ENCODE measurements at places on chromosomes 13 and 19.

GRCh38 chr13:59208405-59209195 lies 955.1 kb downstream of the DIAPH3 start:
- no peak for DNase-seq

DNA sequence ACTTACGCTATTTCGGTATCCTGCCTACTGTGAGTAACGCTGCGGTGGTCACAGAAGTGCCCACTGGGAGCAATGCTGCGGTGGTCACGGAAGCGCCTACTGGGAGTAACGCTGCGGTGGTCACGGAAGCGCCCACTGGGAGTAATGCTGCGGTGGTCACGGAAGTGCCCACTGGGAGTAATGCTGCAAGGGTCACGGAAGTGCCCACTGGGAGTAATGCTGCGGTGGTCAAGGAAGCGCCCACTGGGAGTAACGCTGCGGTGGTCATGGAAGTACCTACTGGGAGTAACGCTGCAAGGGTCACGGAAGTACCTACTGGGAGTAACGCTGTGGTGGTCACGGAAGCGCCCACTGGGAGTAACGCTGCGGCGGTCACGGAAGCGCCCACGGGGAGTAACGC lies 52.1 kb upstream of the SOX1 start:
- DNase-seq = no peak

DNA sequence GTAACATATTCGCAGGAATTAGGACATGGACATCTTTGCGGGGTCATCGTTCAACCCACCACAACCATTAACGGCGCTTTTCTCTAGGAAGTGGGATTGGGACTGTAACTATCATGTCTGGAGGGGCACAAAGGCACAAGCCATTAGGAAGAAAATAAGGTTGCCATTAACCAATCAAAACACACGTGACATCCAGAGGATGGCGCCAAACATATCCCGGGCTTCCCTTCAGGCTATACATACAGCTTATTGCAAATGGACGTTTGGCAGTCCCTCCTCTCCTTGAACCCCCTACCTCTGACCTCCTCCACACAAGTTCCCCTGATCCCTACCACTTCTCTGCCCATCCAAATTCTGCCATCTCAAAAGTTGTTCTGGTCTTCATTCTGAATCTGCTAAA lies 26.6 kb upstream of the GSX1 start:
- DNase-seq = no peak

GRCh38 chr19:49347835-49348234 lies 12.6 kb downstream of the CD37 start:
- DNase-seq = no peak

DNA sequence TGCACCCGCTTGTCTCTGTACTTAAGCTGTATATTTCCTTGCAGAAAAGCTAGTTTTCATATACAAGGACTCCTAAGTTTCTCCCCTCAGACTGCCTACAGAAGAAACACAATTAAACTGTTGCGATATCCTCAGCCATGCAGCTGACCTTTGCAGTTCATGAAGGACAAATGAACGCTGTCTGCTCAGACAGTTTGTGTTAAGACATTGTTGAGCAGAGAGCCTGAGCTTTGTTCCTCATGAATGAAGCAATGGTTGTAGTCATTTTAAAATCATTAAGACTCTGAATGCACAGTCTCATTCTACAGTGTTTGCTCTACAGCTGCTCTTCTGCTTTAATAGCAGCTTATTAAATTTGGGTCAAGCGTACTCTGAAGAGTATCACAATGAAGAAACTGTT lies 23.2 kb upstream of the MAB21L1 start:
- no peak for DNase-seq

GRCh38 chr19:55193481-55193880 lies 13.4 kb upstream of the SYT5 start:
- DNase-seq = no peak

DNA sequence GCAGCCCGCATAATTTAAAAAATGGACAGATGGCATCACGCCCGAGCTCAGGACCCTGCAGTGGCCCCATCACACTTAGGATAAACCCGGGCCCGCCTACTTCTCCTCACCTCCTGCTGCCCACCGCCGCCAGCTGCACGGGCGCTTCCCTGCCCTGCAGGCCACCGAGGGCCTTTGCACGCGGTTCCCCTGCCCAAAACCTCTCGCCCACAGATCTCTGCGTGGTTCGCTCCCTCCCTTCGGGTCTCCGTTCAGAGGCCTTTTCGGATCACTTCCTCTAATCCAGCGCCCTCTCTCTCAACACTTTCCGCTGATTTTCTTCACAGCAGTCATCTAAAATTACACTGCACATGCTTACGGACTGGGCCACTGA lies 1.8 kb downstream of the SHISA7 start:
- no peak for DNase-seq

- peak; percentile 36 for DNase-seq
Measured at GRCh38 chr19:4115050-4115817, 8.7 kb downstream of the MAP2K2 start.

DNA sequence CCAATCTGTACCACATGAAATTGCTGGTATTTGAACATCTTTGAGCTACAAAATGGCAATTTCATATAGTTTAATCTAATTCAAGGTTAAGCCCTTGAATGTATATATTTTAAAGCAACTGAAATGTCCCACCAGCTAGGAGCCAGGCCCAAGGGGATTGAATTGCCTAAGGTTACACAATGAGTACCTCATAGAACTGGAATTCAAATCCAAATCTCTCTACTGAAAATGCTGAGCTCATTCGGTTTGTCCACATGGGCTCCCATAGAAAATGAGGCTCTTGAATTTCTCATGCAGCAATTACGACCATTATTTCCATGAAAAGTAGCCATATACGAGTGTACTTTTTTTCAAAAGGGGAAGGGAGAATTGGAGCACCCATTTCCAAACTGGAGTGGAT lies 31.5 kb upstream of the FNDC3A start:
- DNase-seq = no peak

DNA sequence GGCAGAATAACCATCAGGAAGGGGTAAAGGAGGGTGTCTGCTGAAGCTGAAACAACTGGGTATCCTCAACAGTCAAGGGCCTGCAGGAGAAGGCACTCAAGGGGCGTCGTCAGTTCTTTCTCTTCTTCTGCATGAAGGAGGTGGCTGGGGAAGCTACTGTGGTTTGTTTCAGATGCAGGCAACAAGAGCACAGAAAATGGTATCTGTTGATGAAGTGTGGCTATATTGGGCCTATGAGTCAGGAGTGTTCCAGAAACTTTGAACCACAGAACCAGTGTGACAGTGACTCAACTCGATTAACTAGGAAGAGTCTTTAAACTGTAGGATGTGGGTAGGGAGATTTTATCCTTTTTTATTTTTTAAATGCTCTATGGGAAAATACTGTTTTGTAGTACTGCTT lies 686.3 kb downstream of the FGF9 start:
- DNase-seq = no peak

DNA sequence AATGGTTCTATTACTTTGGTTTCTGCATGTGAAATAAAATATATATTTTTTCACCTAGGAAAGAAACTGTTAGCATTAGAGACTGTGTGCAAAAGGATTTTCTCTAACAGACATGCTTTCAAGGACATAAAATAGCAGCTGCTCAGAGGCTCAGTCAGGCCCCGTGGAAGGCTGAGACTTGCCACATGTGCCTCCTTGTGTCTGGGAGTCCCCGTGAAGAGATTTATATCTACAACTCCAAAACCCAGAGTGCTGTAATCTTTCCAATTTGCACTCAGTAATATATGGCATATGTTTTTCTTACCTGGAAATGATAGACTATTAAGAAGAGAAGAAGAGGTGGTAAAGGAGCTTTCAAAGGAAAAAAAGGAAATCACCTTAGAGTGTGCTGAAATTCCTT lies 371.6 kb upstream of the OBI1 start:
- no peak for DNase-seq

DNA sequence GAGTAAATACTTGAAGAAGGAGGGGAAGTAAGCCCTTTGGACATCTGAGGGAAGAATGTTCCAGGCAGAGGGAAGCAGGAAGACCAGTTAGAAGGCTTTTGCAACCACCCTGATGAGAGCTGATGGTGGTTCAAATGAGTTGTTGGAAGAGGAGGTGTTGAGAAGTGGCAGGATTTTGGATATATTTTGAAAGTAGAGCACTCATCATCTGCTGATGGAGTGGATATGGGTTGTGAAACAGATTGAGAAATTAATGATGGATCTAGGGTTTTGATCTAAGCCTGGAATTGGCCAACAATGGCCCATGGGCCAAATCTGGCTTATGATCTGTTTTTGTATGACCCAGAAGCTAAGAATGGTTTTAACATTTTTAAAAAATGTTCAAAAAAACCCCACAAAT lies 230.7 kb downstream of the NDFIP2 start:
- no peak for DNase-seq

- DNase-seq = no peak
Measured at GRCh38 chr13:108435393-108436149, 166.1 kb downstream of the TNFSF13B start.

DNA sequence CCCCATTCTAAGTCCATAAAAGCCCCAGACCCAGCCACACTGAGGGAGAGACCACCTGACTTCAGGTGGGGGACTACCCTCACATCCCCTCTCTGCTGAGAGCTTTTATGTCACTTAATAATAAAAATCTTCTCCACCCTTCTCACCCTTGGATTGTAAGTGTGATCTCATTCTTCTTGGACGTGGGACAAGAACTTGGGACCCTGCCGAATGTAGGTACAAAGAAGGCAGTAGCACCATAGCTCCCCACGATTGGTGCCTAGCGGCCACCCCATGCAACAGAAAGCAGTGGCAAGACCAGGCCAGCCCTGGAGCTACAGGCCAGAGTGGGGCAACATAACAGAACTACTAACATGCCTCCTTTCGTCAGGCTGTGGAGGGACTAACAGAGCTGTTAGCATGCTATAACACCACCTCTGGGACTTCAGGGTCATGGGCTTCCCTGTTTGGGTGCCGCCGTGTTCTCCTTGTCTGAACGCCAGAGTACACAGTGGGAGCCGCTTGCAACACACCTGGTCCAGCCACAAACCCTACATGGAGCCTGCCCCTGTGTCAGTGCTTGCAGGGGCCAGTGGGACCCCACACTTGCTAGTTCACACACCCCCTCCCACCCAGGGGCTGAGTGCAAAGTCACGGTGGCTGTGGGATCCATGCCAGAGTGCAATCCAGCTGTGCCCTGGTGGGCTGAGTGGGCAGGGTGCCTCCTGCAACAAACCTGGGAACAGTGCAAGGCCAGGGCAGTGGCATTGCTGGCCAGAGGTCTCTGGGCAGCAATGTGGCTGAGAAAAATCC lies 5.2 kb upstream of the FBXO17 start:
- no peak for DNase-seq

DNA sequence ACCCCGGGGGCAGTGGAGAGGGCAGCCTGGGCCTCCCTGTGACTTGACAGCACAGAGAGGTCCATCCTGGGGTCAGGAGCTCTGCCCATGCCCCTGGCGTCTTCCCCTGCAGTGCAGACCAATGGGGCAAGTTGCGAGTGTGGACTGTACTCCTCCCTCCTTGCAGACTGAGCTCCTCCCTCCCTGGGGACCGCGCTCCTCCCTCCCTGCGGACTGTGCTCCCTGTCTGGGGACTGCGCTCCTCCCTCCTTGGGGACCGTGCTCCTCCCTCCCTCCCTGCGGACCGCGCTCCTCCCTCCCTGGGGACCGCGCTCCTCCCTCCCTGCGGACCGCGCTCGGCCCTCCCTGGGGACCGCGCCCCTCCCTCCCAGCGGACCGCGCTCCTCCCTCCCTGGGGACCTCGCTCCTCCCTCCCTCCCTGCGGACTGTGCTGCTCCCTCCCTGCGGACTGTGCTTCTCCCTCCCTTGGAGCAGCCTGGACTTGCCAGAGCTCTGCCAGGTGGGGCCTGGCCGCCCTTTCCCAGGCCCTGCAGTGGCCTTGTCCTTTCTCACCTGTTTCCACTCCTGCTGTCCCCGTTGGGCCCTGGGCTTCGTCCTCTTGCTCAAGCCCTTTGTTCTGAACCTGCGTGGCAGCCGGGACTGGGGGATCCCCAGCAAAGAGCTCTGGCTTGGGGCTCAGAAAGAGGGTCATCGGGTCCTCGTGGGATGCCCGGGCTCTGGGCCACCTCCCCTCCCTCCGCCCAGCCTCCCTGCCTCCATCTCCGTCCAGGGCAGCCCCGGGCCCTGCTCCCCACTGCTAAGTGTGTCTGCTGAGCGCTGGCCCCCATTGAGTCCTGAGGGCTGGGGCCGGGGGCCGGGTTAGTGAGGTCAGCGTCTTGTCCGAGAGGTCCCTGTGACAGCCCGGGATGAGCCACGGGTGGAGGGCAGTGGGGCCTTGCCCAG lies 6.8 kb downstream of the GAMT start:
- DNase-seq = no peak

DNA sequence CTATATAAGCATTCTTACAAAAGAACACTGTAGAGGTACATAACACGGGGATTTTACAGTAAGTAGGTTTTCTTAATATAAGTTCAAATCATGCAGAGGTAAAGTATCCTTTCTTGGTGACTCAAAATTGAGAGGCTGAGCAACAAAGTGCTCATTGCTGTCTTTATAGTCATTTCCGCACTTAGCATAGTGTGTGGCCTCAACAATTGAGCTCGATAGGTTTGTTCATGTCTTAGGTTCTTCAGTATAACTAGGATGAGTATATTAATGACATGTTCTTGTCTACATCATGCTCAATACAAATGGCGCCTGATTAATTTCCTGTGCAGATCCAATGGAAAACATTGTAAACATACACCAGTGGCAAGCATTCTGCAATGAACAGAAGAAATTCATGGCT lies 1.4 kb downstream of the WDFY2 start:
- DNase-seq = no peak

DNA sequence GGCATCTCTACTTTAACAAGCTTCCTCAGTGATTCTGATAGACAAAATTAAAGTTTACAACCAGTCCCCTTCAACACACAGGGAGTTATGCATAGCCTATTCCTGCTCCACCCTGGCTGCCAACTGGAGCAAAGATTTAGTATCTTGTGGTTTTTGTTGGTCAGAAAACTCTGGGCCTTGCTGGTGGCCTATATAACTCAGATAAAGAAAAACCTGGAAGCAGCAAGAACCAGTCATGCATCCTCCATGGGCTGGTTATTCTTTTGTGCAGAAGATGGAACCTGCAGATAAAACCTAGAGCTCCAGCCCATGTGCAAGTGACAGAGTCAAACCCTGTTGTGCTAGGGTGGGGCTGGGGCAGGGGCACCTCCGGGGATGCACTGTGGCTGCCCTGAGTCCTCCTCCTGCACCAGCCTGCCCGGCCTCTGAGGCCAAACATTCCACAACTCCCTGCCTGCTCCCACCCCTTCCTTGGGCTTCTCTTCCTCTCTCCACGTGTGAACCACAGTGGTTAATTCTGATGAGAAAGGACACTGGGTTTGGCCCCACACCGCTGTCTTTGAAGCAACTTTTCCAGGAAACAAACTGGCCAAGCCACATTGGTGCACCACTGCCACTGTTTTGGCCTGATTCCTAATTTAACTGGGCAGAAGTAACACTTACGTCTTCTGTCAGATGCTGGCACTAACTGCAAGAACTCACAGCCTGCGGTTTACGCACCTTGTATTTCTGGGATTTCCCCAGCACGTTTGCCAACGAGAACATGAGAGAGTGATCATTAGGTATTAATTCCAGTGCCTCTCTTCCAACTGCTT lies 23.3 kb upstream of the GGACT start:
- DNase-seq = no peak

- DNase-seq = peak; percentile 35
Measured at GRCh38 chr19:16338470-16339360, 14.1 kb downstream of the KLF2 start.

GRCh38 chr19:19292607-19293006 lies 19.5 kb upstream of the TM6SF2 start:
- DNase-seq = no peak

Measured in T-helper 17 cell (primary cell).